ENCODE measurements at places on chromosomes 1 and 21.

- no peak for DNase-seq
These were observed 22.1 kb upstream of the SLC44A3 start for GRCh38 chr1:94798054-94798453.

- DNase-seq = peak; percentile 28
These were observed 22.0 kb downstream of the RLF start for GRCh38 chr1:40183055-40183710.

DNA sequence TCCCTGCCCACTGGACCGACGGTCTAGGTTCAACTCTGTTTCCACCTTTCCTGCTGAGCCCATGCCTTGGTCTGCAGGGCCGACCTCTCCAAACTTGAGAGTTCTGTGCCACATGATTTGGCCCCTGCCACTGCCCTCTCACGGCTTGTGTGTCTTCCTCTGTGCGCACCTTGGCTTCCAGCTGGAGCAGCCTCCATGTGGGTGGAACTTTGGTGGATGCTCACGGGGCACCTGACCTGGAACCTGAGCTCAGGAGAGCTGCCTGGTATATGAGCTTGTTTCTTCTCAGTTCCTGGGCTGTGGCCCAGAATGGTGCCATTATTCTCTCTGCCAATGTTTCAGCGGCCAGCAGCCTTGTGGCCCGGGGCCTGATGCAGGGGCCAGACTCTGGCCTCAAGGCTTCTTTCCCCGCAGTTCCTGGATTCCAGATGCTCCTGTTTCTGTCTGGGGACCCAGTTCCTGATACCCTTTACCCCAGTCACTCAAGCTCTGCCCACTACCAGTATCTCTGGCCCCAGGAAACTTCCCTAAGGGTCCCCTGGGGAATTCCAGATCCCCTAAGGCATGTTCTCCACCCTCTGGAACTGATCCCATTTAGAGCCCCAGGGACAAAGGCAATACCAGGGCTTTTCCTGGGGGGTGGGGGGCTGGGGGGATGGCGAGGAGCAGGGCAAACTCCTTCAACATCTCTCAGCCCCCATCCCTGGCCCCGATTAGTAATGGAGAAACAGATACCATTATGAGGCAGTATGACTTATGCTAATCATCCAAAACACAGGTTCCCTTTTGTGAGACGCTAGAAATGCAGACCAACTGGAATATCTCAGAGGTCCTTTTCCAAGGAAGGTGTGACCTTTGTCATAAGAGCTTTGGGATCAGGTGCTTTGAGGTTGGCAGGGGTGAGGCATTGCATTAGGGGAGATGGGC lies 11.1 kb downstream of the QSOX1 start:
- no peak for DNase-seq

GRCh38 chr1:169563650-169564049 lies 22.6 kb downstream of the F5 start:
- DNase-seq = no peak

DNA sequence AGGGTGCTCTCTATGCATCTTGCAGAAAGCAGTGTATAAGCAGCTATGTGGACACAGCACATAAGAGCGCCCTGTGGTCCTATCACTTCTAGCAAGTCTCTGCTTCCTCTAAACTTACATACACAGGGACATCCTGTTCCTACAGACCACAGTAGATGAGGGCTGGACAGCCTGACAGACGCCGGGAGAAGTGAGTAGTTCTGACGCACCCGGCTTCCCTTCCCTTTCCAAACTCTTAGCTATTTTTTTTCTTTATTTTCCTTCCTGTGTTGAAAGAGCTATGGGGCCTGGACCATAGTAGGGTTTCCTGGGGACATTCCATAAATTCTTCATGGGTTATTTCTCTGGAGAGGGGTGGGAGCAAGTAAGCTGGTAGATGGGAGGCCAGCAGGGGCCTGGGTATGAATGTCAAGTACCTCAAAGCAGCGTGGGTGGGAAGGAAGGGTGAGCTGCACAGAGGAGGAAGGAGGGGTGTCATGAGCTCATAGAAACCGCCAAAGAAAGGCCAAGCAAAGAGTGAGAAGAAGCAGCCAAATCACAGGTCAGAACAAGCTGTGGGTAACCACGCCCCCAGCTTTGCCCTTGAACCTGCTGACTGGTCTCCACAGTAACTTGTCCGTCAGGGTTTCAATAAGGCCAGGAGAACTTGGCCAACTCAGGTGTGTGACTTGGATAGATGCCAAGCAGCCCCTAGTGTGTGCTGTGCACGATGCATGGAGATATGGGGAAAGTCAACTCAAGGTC lies 36.6 kb downstream of the PLXNA2 start:
- peak; percentile 50 for DNase-seq

- peak; percentile 18 for DNase-seq
These were observed 8.4 kb downstream of the RPS6KA1 start for GRCh38 chr1:26537951-26538352.

DNA sequence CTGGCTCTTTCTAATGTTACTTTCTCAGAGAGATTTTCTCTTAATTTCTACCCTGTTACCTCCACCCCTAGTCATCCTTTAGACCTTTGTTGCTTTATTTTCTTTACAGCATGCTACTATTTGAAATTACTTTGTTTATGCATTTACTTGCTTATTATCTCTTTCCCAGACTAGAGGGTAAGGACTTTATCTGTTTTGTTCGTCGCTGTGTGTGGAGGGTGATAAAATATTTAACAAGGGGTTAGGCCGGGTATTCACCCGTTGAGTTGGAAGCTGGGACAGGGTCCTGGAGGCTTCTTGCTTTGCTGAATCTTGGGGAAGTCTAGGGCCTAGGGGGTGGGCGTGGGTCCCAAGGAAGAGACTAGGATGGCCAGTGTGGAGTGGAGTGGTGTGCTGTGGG lies 43.6 kb downstream of the CDC14A start:
- no peak for DNase-seq

Data from fibroblast of the conjunctiva (primary cell).